ENCODE measurements at places on chromosomes 6 and 20.
A peak's percentile ranks its signal among the peaks of the same experiment; 100 is the strongest.

GRCh38 chr6:44529146-44529905 lies 141.8 kb downstream of the CDC5L start:
- no peak for DNase-seq

- no peak for DNase-seq
Measured at GRCh38 chr6:13299918-13300317, 28.4 kb downstream of the TBC1D7 start.

GRCh38 chr6:163248051-163248450 lies 166.5 kb upstream of the QKI start:
- no peak for DNase-seq

- DNase-seq = no peak
Measured at GRCh38 chr6:138507977-138508675, 8.8 kb upstream of the NHSL1 start.

DNA sequence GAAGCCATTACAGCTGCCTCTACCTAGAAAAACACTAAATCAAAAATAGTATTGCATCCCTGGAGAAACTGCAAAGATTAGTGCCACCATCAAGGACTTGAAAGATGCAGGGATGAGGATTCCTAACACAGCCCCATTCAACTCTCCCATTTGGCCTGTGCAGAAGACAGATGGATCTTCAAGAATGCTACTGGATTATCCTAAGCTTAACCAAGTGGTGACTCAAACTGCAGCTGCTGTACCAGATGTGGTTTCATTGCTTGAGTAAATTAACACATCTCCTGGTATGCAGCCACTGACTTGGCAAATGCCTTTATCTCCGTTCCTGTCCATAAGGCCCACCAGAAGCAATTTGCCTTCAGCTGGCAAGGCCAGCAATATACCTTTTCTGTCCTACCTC lies 117.4 kb downstream of the TBC1D32 start:
- no peak for DNase-seq

DNA sequence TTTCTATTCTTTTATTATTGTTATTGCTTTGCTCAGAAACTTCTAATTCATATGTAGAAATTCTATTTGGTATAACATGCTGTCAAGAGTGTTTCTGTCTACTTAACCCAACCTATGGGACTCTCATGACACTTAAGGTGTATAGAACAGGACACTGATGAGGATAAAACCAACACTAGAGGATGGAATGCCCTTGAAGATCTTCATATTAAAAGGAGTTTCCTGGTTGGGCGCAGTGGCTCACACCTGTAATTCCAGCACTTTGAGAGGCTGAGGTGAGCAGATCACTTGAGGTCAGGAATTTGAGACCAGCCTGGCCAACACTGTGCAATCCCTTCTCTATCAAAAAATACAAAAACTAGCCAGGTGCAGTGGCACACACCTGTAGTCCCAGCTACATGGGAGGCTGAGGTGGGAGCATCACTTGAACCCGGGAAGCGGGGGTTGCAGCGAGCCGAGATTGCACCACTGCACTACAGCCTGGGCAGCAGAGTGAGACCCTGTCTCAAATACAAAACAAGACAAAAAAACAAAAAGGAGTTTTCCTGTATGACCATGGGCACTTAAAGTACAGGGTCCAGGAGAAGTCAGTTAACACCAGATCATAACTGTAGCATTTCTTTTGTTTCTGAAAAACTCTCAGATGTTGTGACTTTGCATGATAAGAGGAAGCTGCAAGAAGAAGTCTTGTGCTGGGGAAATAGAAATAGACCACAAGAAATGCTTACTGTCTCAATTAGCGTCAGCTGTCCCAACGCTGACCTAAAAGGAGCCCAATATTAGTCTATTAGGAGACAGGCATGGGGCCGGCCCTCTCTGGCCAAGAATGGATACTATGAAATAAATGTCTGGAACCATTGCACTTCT lies 38.9 kb upstream of the CD2AP start:
- DNase-seq = no peak

DNA sequence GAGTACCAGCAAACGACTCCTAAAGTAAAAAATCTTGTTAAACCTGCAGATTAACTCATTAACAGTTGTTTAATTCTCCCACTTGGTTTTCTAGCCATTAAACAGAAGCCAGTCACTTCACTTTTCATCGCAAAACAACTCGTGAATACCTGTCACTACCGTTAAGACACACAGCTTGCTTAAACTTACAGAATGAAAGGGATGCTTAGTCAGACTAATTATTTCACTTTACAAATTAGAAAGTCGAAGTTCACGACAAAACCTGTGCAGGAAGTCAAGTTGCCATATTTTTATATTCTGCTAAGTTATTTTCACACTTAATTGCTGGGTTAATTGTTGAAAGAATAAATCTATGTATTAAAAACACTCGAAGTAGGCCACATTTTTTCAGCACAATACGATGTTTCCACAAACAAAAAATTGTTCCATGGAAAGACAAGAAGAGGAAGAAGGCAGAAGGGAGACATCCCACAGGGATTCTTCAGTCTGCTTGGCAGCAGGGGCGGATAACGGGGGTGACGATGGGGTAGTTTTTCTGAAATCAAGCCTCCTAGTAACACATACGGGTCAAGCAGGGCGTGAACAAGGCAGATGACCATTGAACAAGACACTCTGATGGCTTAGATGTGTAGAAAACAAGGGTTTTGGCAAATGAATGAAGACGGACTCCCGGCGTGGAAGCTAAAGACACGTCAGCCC lies 933 bp downstream of the SSR1 start:
- DNase-seq = peak; percentile 69

DNA sequence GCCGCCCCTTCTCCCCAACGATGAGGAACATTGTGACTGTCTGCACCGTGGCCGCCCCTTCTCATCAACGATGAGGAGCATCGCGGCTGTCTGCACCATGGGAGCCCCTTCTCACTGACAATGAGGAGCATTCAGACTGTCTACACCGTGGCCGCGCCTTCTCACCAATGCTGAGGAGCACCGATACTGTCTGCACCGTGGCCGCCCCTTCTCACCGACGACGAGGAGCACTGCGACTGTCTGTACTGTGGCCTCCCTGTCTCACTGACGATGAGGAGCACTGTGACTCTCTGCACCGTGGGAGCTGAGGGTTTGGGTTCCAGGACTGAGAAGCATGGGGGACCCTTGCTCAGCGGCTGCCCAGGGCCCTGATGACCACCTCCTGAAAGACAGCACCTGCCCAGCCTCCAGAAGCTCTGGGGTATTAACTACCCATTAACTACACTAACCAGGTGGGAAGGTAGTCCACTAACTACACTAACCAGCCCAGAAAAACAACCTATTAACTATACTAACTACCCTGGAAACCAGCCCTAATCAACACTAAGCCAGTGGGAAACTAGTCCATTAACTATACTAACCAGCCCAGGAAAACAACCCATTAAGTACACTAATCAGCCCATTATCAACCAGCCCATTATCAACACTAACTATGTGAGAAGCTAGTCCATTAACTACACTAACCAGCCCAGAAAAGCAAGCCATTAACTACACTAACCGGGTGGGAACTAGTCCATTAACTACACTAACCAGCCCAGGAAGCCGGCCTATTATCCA lies 116.9 kb downstream of the TAF4 start:
- DNase-seq = no peak

DNA sequence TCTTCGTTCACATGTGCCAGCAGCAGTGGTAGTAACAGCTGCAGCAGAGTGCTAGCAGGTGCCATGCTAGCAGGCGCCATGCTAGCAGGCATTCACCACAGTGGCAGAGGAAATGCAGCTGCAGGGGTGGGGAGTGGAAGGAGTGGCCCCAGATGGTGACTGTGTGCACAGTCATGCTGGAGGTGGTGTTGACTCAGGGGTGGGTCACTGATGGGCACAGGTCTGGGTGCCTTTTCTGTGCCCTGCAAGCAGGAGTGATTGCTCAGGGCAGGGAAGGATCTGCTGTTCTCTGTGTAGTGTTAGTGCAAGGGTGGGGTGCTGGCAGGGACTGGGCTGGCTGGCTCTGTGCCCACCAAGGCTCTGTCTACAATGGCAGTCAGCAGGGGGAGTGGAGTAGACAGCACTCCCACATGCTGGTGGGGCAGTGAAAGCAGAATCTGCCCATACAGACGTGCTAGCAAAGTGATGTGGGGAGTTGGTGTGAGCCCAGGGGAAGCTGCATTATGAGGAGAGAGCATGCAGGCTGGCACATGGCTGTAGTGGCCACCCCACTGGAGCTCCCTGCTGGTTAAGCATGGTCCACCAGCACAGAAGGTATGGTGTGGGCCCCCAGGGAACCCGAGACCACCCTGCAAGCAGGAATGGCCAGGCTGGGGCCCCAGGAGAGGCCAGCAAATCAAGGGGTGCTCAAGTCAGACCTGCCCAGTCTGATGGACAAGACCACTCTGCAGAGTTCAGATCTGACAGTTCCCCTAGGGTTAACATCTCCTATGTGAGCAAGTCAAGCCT lies 11.4 kb upstream of the TSPYL4 start:
- no peak for DNase-seq

DNA sequence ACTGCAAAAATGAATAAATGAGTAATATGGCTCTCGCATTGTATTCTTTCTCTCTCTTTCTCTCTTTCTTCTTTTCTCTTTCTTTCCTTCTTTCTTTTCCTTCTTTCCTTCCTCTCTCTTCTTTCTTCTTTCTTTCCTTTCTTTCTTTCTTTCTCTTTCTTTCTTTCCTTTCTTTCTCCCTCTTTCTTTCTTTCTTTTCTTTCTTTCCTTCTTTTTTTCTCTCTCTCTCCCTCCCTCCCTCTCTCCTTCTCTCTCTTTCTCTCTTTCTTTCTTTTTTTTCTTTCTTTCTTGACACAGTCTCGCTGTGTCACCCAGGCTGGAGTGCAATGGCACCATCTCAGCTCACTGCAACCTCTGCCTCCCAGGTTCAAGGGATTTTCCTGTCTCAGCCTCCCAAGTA lies 20.3 kb upstream of the ELOVL5 start:
- DNase-seq = no peak

GRCh38 chr20:23414526-23415188 lies 6.6 kb downstream of the NAPB start:
- no peak for DNase-seq

Measured in G401 (cell line).